ENCODE measurements at places on chromosomes 7 and 10.

DNA sequence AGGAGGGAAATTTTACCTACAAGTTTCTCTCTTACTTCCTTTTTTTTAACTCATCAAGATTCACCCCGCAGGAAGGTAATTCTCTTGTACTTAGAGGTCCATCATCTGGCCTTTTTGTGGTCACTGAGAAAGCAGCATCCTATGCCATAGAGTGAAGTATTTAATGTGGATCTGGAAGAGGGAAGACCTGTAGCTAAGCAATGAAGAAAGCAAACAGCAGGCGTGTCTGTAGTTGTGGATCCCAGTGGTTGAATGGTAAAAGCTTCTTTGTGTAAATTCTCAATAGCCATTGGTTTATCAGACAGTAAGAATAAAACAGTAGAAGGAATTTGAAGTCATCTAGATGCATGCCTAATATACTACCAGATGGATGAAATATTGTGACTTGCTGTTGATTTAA is 196.4 kb downstream of the ANKRD7 start:
- DNase-seq, result no peak

DNA sequence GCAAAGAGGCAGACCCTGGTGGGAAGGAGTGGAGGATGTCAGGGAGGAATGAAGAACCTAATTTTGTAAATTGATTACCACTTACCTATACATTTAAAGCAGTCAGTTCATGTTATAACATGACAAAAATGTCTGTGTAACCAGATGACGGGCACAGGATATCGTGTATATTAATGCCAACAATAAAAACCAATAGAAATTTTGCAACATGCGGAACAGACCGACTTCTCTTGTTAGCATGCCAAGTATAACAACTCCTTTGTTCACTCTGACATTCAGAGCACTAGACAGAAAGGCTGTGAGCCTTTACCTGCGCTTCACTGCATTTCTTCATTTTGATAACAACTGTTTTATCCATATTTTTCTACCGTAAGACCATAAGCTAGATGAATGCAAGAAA is 29.9 kb downstream of the CDK6 start:
- DNase-seq, result no peak

DNA sequence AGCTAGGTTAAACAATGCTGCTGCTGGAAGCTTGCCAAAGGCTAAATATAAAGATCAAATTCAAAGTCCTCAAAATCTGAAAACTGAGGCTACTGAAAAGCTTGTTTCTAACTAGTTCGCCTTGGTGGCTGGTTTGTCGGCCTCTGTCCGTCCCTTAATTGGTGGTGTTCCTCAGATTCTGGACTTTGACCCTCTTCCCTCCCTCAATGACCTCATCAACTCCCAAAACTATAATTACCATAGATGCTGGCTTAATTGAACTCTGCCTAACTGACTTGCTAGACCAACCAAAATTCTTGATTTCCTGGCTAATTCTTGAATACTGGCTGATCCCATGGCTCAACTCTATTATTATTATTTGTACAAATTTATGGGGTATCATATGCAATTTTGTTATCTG is 15.6 kb downstream of the ARHGAP21 start:
- DNase-seq, result no peak

GRCh38 chr10:7955446-7955845 is 99.0 kb upstream of the GATA3 start:
- DNase-seq, result no peak

- no peak for DNase-seq
Observed at GRCh38 chr10:44804661-44805060, 106.5 kb upstream of the TMEM72 start.

DNA sequence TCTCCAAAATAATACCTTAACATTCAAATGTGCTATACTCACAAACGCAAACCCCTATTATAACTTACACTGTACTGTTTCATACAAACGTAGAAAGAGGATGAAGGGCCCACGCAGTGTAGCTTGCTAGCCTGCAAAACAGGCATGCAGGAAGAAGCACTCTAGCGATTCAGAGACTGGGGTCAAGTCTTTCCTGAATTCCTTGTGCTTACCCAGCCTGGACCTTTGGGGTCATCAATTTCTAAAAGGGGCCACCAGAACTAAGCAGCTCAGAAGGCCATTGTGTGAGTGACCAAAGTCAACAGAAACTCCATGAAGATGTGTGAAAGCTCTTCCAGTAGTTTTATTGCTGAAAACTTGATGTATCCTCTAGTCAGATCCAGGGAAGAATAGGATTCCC is 111.9 kb downstream of the SVIL start:
- no peak for DNase-seq

DNA sequence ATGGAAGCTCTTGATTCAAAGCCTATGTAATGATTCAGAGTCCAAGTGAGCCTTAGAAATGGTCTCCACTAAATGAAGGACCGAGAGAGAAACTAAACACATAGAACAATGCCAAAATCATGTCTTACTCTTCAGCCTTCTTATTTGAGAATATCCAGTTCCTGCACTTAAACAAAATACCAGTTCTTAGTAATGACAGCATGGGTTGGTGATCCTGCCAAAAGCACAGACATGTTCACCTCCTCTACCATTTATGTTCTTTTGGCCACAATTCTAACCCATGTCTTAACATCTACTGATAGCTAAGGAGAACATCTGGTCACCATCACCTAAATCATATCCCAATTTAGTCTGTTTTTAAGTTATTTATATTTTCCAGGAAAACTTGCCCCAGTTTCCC is 239.6 kb upstream of the PTN start:
- DNase-seq, result no peak

- DNase-seq, result no peak
Observed at GRCh38 chr10:111207500-111207899, 130.7 kb downstream of the ADRA2A start.

DNA sequence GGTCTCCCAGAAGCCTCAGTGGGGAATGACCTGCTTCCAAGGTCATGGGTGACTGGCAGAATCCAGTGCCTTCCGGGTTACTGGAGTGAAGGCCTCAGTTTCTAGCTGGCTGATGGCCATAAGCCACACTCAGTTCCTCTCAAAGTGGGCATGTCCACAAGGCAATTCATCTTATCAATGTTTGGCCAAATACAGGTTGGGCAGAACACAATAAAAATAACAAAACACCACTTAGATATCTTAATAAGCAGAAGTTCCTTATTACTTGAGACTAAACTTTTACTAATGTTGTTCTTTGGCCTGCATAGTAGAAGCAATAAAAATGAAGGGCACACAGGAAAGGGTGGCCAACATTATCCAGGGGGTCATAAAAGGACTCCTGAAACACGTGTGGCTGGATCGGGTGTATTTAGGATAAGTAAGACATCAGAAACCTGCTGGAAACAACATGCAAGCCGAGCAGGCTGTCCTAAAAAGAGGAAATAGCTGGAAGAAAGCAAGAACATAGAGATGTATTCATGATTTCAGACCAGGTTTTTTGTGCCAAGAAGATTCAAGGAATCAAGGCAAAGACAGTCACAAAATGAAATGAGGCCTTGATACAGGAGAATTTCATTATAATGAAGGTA is 19.6 kb upstream of the AKR1C2 start:
- no peak for DNase-seq

GRCh38 chr7:90817846-90818245 is 221.7 kb downstream of the CDK14 start:
- no peak for DNase-seq

GRCh38 chr7:18648849-18649758 is 153.6 kb downstream of the HDAC9 start:
- no peak for DNase-seq

DNA sequence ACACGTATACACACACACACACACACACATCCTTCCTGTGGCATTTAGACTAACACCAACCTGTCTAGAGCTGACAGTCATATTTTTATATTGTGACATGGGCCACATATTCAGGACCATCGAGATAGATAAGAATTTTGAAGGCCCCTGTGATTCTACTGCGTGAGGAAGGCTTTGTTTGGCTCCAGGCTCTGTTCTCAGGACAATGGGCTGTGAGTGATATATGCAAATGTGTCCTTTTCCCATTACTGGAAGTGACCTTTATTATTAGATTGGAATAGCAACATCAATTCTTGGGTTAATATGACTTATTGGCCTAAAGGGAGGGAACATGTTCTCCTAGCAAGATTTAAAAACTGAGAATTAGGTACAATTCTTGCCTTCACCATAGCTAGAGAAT is 156.1 kb downstream of the SPAG6 start:
- DNase-seq, result no peak

- DNase-seq, result no peak
Observed at GRCh38 chr7:83520726-83521125, 128.2 kb downstream of the SEMA3E start.

DNA sequence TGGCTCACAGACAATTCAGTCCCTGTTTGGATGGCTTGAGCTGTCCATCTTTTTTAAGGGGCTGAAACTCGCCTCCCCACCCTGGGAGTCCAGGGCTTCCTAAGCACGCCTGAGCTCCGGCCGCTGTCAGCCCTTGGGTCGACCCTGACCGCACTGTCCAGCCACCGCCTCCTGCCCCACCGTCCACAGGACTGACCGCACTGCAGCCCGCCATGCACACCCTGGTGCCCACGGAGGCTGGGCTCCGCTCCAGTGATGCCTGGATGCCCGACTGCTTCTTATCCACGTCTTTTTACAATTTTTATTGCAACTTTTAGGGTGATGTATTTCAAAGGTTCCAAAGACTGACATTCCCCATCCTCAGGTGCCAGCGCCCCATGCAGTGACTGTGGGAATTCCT is 39.4 kb upstream of the FOXL3 start:
- DNase-seq, result no peak

DNA sequence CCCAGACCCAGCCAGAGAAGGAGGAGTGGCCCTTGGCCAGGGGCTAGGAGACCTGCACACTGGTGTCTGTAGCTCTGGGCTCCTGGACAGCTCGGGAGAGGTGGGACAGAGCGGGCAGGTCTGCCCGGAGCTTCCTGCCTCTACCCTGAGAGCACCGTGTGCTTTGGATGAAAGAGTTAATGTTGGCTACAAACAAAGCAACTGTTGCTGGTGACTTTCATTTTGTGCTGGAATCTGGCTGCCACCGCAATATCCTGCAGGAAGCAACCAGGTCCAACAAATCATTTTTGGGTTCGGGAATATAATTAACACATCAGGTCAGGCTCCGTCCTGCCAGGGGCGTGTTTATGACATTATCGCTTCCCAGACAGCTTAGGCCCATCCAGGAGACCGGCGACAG is 441.8 kb upstream of the MKI67 start:
- no peak for DNase-seq

- DNase-seq, result no peak
Observed at GRCh38 chr7:122136078-122136477, 8.0 kb downstream of the AASS start.

GRCh38 chr10:34746094-34746493 is 69.0 kb downstream of the PARD3 start:
- DNase-seq, result no peak

- DNase-seq, result no peak
Observed at GRCh38 chr10:123502983-123503382, 163.2 kb upstream of the GPR26 start.

DNA sequence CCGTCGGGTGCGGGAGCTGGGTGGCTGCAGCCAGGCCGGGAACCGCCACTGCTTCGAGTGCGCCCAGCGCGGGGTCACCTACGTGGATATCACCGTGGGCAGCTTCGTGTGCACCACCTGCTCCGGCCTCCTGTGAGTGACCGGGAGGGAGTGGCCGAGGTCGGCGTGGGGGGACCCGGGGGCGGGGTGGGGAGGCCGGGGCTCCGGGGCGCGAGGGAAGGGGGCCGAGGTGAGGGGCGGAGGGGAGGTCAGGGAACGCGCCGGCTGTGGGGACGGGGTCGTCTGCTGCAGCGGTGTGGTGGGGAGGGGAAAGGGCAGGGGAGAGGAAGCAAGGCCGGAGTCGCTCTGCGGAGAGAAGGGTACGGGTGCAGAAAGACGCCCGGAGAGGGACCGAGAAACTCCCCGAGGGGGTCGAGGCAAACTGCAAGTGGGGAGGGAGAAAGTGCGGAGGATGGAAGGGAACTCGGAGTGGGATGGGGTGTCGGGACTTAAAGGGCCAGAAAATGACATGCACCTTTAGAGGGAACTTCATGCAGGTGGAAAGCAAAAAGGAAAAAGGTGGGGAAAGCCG is 518 bp downstream of the AGFG2 start:
- DNase-seq, result no peak

DNA sequence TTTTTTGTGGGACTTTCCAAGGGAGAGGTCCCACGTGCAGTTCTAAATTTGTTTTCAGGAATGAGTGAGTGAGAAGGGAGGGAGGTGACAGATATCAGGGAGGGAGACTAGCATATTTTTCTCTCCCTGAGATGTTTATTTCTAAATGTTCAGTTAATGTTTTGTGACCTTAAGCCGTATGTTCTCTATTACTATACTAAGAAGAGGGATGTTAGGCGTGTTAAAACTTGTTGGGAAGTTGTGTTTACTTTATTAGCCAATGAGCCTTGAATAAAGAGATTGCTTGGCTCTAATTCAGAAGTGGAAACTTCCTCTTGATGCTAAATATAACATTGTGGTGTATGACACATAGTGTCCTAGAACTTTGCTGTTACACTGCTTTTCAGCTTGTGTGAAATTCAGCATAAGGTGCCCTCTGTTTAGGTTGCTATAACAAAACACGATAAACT is 37.3 kb downstream of the DNAH11 start:
- DNase-seq, result peak; percentile 16

DNA sequence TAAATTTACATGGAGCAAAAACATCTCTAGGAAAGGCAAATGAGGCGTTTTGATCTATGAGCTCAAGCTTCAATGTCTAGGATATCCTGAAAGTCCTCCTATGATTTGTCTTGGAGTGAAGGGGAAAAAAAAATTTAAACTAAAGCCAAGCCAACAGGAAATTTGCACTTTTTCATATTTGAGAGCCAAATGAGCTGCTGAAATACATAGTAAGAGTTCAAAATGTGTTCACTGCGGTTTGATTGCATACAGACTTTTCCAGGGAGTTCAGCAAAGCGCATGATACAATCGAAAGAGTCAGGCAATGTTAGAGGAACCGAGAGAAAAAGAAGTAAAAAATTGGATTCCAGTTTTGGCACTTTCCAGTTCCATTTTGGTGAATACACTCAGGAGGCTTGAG is 633.4 kb upstream of the MGMT start:
- DNase-seq, result no peak

- DNase-seq, result no peak
Observed at GRCh38 chr10:1520909-1521565, 216.3 kb downstream of the ADARB2 start.

DNA sequence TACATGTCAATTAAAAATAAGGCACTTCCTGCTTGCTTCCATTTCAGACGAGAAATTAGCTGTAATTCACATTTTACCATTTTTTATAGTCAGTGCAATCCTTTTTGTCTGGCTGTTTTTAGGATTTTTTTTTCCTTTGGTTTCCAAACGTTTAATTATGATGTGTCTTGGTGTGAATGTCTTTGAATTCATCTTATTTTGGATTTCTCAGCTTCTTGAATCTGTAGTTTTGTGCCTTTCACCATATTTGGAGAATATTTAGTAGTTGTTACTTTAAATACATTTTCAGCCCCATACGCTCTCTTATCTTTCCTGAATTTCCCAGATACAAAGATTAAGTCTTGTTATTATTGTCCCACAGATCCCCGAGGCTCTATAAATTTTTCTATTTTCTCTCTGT is 2.4 kb upstream of the SCART1 start:
- DNase-seq, result no peak

Measured in GM04503 (cell line).